ENCODE measurements at places on chromosomes 16 and 17.

- DNase-seq = peak; percentile 21
These were observed 5.2 kb downstream of the AXIN2 start for GRCh38 chr17:65556014-65556909.

DNA sequence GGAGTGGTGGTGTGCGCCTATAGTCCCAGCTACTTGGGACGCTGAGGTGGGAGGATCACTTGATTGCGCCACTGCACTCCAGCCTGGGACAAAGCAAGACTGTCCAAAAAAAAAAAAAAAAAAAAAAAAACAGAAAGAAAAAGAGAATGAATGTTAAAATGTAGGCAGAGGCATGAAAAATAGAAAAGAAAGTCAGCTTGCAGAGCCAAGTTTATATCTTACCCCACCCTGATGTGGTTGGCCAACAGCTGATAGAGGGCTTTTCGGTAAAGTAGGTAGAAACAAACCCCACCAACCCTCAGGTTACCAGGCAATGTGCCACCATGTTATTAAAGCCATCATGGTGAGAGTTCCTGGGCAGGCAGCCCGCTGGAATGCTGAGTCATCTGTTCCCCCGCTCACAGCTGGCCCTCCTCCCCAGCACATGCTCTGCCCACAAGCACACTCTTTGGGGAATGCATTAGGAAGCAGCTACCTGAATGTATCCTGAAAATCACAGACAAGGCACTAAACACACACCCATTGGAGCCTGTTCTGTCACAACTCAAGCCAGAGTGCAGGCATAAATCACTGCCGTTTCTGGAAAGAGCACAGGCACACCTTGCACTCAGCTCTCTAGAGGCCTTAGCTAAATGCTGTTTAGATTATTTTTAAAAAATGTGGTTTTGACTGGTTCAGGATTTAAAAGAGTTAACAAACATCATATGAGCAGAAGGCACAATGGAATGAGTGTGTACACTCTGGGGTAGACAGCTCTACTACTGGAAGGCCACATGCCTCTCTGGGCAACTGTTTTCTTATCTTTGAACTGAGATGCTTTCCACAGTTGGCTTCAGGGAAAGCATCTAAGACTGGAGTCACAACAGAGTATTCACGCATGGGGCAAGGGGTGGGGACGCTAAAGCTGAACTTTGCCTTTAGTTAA is 128.5 kb downstream of the PARN start:
- DNase-seq = peak; percentile 85

- DNase-seq = no peak
These were observed 73.2 kb downstream of the RTN4RL1 start for GRCh38 chr17:1951920-1952319.

DNA sequence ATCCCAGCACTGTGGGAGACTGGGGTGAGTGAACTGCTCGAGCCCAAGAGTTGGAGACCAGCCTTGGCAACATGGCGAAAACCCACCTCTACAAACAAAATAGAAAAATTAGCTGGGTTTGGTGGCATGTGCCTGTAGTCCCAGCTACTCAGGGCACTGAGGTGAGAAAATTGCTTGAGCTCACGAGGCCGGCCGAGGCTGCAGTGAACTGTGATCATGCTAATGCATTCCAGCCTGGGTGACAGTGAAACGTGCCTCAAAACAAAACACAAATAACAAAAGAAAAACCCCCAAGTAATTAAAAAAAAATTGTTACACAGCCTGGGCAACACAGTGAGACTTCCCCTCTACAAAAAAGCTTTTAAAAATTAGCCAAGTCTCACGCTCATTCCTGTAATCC is 5.0 kb downstream of the CCDC47 start:
- DNase-seq = no peak

DNA sequence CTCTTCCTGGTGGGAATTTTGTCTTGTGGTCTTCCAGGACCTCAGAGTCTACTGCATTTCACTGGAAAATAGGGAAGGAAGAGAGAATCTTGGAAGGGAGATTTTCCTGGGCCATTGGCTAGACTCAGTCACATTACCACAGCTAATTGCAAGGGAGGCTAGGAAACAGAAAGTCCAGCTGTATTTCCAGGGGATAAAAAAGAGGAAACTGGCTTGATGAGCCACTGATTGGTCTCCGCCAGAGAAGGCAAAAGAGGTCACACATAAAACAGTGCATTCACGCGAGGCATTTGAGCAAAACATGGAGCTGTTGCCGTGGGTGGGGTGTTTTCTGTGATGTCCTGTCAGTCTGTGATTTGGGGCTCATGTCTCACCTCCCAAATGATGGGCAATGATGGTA is 345.3 kb downstream of the FOXL1 start:
- DNase-seq = peak; percentile 60

DNA sequence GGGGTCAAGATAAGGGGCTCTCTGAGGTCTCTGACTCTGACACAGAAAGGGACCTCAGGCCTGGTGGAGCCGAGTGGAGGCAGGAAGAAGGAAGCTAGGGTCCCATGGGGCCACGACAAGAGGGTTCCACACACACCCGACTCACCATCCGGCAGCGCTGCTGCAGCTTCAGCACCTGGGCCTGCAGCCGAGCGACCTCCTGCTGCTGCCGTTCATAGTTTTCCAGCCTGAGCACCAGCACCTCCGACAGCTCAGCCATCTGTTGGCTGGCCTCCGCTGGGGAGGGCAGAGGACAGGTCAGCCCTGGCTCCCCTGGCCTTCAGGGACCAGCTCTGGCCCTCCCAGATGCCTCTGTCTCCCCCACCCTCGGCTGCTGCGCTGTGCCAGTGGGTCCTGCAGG is 6.4 kb downstream of the HAP1 start:
- DNase-seq = no peak

- no peak for DNase-seq
These were observed 33.0 kb downstream of the PITPNM3 start for GRCh38 chr17:6523330-6523729.

DNA sequence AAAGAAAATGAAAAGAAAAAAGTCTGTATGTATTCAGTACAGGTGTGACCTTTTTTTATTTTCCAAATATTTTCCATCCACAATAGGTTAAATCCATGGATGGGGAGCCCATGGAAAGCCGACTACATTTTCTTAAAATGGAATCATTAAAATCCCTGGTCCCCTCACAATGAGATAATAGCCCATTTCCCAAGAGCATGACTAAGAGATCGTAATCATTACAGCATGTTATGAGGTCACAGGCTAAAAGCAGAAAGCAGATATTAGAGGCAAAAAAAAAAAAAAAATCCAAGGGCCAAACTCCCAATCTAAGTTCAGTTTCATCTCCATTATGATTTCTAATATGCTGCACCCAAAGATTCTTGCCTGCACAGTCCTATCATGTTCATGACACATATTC is 44.7 kb downstream of the CYTH1 start:
- DNase-seq = peak; percentile 62

- no peak for DNase-seq
These were observed 6.4 kb upstream of the CEP20 start for GRCh38 chr16:15894571-15895374.

GRCh38 chr16:66905633-66906539 is 12.8 kb downstream of the CDH16 start:
- no peak for DNase-seq

DNA sequence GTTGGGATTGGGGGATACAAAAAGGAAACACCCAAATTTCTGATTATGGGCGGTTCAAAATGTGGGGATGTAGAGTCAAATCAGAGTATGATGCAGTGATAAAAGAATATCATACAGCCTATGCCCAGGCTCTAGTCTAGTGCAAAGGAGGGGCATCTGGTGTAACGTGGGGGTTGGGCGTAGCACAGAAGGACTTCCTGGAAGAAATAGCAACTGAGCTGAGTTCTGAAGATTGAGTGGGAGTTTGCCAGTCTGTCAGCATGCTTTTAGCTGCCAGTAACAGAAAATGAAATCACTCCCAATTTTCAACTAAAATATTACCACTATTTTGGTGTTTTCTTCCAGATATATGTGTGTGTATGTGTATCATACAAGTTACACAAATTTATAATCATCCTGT is 196.9 kb downstream of the SPECC1 start:
- DNase-seq = peak; percentile 37

DNA sequence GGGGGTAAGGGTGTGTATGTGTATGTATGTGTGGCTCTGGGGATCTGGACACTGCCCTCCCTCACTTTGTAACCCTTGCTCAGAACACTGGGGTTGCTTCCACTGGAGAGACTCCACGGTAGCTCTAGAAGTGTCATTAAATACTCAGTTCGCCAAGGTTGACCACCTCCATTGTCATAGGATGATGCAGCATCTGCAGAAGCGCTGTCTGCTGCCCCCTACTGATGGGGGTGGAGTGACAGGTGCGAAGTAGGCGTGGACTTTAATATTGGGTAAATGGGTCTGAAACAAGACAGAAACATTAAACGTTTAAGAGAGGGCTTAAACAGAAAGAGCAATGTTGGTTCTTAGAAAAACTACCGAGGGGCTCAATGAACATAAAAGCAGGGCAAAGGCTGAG is 35.5 kb upstream of the STAC2 start:
- no peak for DNase-seq

GRCh38 chr16:52069866-52070265 is 477.1 kb downstream of the TOX3 start:
- DNase-seq = no peak

- no peak for DNase-seq
These were observed 73.3 kb downstream of the N4BP1 start for GRCh38 chr16:48536614-48537200.

DNA sequence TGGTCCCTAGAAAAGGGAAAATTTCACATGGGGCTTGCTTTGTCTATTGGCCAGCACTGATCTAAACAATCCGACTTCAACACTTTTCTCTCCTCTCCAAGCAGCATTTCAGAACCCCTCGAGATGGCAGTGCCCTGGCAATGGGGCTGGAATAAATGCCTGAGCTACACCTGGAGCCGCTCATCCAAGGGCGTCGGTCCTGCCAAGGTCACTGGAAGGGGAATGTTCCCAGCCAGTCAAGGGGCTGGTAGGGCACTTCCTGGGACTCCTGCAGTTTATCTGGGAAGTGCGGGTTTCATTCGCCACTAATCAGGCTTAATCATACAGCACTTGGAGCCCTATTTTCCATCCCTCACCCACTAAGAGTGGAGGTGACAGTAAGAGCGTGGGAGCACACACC is 17.1 kb downstream of the MEAK7 start:
- DNase-seq = no peak

- DNase-seq = no peak
These were observed 360.4 kb downstream of the SEC14L1 start for GRCh38 chr17:77501101-77501566.

DNA sequence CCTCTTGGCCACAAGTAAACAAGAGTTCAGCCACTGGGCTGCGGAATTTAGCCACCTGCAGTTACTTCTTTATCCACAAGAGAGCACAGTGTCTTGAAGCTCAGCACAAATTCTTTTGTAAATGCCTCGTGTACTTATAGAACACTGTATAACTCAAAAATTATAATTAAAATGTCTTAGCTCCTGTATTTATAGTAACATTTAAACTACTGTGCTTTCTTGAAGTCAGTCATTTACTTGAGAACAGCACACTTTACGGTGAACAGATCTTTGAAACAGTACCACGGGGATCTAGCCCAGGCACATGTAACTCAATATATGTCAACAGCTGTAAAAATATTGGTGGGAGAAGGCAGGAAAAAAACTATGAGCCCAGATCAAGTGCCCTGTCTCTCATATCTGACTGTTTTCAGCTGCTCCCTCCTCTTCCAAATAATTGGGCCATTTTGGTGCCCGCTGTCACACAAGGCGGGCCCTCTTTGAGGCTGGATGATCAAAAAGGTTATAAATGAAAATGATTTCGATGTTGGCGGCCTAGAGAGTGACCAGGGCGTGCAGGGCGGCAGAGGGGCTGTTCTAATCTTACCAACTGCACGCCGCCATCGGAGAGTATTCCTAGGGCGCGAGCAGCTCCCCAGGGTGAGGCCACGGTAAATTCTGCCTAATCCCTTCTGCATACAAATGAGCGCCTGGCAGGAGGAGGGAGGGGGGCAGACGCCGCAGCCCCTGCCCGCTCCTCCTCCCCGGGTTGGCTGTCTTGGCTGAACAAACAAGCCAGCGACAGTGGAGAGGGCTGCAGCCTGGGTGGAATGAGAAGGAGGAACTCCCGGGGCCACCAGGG is 183.2 kb downstream of the C16orf78 start:
- DNase-seq = peak; percentile 47

GRCh38 chr17:73262676-73263642 is 1.3 kb upstream of the CPSF4L start:
- DNase-seq = no peak

DNA sequence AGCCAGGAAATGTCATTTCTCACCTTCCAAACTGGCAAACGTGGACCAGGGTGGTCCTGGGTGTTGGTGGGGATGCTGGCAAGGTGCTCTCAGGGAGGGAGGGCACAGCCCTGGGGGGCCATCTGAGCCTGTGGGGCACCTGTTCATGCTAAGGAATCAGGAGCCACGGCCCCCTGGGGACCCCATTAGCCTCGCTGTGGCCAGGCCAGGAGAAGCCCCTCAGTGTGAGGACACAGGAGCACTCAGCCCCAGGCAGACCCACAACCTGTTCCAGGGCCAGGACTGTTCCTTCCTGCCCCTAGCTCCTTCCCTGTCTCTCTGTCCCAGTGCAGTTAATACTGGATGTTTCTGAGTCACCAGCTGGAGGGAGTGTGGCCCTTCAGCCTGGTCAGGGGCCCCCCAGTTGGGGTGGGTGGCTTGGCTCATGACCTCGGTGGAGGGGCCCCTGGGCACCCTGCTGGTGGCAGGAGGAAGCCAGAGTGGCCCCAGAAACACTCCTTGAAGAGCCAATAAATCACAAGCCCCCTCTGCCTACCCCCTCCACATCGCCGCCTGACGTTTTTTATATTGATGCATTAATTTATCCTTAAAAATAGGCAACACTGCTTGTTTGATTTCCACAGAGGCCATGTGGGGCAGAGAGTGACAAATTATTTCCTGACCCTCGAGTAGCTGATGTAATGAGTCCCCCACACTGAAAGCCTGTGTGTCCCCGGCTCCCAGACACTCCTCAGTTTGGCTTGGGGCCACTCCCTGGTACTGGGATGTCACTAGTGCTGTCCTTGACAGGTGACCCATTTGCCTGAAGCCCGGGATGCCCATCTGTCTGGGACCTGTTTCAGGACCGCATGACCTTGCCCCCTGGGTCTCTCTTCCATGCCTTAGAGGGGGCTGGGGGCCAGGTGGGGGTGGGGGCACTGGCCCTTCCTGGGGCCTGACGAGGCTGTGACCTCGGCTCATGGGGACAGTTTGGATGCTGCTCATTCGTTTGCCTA is 22.3 kb downstream of the ACTG1 start:
- no peak for DNase-seq

GRCh38 chr16:3161235-3162018 is 26.6 kb upstream of the OR1F1 start:
- DNase-seq = no peak

DNA sequence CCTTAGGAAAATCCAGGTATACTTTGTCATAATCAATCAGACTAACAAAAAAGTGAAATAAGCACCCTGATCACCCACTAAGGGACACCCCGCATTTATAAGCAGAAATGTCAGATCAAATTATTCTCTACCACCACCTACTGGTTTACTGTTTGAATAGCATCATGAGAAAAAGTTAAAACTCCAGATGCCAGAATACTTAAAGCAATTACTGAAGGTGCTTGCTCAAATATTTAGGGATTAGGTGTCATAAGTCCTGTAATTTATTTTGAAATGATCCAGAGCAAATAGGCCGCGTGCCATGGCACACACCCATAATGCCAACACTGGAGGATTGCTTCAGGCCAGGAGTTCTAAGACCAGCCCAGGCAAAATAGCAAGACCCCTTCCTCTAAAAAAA is 2.3 kb downstream of the TOP2A start:
- peak; percentile 47 for DNase-seq
